ENCODE measurements at places on chromosomes 5 and 9.

GRCh38 chr5:591746-592145, 20.4 kb upstream of the CEP72 start:
- no peak for DNase-seq

DNA sequence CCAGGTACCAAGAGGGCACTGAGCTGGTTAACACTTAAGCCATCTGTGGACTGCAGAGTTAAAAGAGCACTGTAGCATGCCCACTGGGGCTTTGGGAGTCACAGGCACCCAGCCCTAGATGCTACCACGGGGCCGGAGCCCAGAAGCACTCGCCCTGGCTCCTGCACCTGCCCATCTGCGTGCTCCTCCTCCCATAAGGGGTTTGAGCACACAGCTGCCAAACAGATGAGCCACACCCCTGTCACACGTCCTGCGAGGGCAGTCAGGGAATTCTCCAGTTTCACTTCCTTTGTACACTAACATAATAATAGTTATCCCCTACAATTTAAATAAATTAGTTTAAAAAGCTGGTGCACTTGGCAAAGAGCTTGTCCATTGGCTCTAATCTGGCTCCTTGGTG, 4.5 kb upstream of the PCA3 start:
- DNase-seq: peak; percentile 15

GRCh38 chr9:136769710-136770191, 5.4 kb upstream of the LCN15 start:
- no peak for DNase-seq

DNA sequence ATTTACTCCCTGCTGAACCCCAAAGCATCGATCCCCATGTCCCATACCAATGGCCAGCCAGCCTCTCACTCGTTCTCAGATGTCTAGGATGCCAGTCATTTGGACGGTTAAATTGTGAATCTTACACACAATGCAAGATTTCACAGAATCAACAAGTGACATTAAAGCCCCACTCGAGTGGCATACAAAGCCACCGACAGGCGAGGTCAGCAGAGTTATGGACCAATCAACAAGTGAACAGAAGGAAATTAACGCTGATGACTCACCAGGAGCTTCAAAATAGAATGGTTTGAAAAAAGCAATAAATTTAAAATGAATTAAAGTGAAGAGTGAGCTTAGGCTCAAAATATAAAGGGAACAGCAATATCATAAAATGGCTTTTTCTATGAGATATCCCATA, 8.2 kb upstream of the RUFY1 start:
- no peak for DNase-seq

- DNase-seq: peak; percentile 59
Measured at GRCh38 chr9:89225587-89225986, 47.0 kb upstream of the SHC3 start.

DNA sequence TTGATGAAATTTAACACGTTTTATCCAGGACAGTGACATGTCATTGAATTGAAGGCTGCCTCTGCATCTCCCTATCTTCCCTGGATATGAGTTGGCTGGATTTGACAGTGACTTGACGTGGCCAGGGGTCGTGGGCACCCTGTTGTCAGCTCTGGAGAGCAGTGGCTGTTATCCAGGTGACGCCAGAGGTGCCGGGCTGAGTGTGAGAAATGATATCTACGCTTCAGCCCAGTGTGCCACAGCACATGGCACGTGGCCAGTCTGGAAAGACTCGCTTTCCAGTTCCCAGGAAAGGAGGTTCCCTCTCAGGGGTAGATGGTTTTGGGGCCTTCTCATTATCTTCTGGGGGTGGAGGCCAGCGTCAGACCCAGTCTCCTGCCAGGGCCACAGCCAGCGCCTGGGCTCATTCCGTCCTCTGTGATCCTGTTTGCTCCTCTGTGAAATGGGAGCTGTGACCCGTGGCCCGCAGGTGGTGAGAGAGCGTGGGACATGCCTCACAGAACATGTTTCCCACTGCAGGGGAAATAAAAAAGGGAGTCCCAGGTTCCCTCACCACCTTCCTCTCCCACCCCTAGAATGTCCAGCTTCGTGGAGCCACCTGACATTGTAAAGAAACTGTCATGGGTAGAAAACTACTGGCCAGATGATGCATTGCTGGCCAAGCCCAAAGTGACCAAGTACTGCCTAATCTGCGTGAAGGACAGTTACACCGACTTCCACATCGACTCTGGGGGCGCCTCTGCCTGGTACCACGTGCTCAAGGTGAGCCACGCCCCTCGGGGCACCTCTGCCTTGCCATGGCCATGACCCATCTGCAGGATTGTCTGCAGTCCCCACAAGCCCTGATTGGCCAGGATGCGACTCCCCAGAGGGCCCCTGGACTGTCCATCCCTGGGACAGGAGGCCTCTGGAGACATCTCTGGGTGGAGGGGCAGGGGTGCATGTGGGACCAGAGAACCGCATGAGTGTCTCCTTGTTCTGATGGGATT, 76.5 kb downstream of the PHF2 start:
- no peak for DNase-seq

GRCh38 chr5:148314731-148315130, 2.5 kb downstream of the SPINK7 start:
- DNase-seq: no peak

DNA sequence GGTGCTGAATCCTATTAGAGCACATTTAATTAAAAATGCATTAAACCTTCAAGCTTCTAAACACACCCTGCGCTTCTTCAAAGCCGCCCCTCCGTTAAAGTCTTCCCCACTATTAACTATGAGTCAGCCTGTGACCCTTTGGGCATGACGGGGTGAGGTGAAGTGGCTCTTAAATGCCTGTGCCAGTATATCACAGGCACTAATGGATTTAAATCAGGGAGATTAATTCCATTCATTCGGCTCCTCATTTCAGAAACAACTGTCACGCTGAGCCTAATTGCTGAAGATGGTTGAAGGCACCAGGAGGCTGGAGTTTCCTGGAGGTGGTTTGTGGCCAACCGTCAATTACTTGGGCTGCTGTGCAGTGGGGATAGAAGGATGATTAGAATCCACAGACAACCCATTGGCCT, 192.6 kb upstream of the MSX2 start:
- DNase-seq: no peak

- DNase-seq: peak; percentile 9
Measured at GRCh38 chr5:96408210-96408777, 24.8 kb downstream of the PCSK1 start.

GRCh38 chr9:127180457-127181314, 58.3 kb upstream of the ANGPTL2 start:
- no peak for DNase-seq

DNA sequence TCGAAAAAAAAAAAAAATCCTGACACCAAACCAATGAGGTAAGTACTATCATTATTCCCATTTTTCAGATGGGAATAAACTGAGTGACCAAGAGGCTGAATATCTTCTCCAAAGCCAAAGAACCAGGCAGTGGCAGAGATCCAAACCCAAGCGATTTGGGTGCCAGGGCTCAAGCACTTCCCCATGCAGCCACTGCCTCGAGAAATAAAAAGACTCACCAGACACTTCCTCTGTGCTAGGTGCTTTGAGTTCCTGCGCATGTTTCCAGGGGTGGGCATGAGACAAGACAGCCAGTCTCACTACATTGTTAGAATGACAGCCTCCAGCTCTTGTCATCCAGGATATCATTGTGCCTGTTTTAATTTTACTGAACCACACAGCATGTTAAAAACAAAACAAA, 2.3 kb upstream of the RPL26L1 start:
- DNase-seq: no peak

- no peak for DNase-seq
Measured at GRCh38 chr9:27655441-27655840, 82.2 kb upstream of the C9orf72 start.

GRCh38 chr5:4411664-4412063, 728.5 kb upstream of the ADAMTS16 start:
- DNase-seq: no peak

DNA sequence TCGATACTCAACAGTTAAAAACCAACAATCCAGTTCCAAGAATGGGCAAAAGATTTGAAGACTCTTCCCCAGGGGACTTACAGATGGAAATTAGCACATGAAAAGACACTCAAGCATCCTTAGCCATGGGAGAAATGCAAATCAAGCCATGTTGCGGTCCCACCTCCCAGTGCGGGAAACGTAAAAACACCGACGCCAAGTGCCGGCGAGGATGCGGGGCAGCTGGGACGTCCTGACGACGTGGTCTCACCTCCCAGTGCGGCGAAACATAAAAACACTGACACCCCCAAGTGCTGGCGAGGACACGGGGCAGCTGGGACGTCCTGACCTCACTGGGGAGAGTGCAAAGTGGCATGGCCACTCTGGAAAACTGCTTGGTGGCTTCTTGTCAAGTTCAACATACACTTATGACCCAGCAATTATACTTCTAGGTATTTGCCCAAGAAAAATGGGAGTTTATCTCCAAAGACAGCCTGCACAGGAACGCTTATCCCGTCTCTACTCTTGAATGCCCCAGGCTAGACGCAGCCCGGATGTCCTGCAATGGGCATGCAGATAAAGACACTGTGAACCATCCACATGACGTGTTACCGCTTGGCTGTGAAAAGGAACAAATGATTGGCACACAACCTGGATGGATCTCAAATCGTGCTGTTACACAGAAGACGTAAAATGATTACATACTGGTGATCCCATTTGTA, 60.1 kb upstream of the UBAC1 start:
- no peak for DNase-seq

GRCh38 chr5:60018091-60018490, 124.6 kb upstream of the PDE4D start:
- DNase-seq: no peak

GRCh38 chr5:58327289-58327688, 132.6 kb downstream of the PLK2 start:
- no peak for DNase-seq

GRCh38 chr5:93220431-93220830, 360.6 kb downstream of the NR2F1-AS1 start:
- no peak for DNase-seq

GRCh38 chr9:135035781-135036760, 51.4 kb upstream of the OLFM1 start:
- no peak for DNase-seq

DNA sequence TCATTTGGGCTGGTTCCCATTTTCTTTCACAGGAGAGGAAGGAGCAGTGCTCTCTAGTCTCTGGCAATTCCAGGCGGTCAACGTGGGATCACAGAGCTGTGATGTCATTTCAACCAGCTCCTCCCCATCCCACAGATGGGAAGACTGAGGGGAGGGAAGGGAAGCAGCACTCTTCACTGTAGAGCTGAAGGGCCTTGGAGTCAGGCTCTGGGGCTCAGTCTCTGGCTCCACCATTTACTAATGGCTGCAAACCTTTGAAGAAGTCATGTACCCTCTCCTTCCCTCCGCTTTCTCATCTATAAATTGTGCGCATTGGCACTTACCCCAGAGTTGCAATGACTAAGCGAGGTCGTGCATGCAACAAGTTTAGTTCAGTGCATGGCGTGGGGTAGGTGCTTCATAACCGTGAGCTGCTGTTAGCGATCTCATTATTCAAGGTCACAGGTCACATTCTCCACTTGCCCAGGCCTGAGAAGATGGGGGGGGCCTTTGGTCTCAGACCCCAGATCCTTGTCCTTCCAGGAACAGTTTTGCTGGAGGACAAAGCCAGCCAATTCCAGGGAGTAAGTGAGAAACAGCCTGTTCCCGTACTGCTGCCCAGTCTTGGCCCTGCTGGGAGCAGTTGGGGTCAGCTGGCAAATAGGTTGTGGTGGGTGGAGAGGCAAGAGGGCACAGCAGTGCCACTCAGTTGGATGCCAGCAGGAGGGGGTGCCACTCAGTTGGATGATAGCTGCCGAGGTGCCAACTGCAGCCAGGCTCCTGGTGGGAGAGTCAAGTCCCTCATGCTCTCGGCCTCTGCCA, 136.7 kb downstream of the RGS3 start:
- DNase-seq: peak; percentile 61

- peak; percentile 25 for DNase-seq
Measured at GRCh38 chr5:153654504-153655200, 164.2 kb downstream of the GRIA1 start.

- no peak for DNase-seq
Measured at GRCh38 chr9:116368680-116369079, 215.1 kb downstream of the PAPPA start.

DNA sequence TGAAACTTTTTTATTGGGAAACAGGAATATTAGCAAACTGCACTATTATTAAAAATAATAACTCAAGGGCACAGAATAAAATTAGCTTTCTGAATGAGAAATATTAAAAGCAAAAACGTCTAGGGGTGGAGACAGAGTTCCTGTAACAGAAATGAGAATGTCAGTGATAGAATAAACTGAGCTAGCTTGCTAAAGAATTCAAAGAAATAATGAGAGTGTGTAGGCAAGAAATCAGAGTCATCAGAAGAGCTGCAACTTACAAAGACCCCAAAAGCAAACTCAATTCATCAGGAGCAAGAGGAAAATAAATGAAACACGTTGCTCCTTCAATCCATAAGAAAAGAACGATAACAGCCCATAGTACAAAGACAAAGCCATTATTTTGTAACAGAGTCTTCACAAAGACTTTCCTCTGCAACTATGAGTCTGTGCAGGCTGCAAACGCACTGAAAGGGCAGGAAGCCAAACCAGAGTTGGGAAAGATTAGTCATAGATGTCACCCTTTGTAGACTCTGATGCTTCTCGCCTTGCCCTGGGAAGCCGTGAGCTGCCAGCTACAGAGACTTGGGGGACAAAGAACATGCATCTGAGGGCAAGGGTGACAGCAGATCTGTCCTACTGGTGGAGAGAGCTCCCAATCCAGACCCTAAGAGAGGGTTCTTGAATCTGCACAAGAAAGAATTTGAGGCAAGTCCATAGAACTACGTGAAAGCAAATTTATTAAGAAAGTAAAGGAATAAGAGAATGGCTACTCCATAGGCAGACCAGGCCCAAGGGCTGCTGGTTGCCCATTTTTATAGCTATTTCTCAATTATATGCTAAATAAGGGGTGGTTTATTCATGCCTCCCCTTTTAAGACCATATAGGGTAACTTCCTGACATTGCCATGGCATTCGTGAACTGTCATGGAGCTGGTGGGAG, 40.8 kb downstream of the SHC3 start:
- DNase-seq: peak; percentile 38

GRCh38 chr5:112372543-112372942, 46.5 kb downstream of the EPB41L4A start:
- DNase-seq: no peak

- DNase-seq: no peak
Measured at GRCh38 chr5:170576602-170577535, 73.0 kb downstream of the KCNIP1 start.

GRCh38 chr5:181259974-181260719, 796 bp downstream of the TRIM52 start:
- no peak for DNase-seq

GRCh38 chr9:131739959-131740648, at the start of gene RAPGEF1:
Gene RAPGEF1 (minus strand): TSS chr9:131740076. CDS start chr9:131739830, 246 bp downstream.
- DNase-seq: peak; percentile 41

DNA sequence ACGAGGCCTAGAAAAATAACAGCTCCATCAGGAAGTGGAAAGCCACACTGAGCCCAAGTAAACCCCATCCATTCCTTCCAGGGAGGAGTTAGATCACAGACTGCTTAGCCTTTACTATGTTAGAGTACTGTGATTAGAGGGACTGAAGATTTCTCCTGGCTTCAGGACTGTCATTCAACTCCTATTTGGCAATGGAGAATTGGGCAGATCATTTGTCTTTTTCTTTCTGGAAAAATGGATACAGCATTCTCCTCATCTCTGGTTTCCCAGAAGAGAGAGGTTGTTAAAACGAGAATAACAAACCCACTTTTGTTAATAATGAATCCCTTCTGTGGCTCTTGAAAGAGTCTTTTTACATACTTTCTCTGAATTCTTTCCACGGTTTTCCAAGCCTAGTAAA, 150.4 kb downstream of the GABRB2 start:
- peak; percentile 69 for DNase-seq
